ENCODE measurements at places on chromosomes 7 and 10.

DNA sequence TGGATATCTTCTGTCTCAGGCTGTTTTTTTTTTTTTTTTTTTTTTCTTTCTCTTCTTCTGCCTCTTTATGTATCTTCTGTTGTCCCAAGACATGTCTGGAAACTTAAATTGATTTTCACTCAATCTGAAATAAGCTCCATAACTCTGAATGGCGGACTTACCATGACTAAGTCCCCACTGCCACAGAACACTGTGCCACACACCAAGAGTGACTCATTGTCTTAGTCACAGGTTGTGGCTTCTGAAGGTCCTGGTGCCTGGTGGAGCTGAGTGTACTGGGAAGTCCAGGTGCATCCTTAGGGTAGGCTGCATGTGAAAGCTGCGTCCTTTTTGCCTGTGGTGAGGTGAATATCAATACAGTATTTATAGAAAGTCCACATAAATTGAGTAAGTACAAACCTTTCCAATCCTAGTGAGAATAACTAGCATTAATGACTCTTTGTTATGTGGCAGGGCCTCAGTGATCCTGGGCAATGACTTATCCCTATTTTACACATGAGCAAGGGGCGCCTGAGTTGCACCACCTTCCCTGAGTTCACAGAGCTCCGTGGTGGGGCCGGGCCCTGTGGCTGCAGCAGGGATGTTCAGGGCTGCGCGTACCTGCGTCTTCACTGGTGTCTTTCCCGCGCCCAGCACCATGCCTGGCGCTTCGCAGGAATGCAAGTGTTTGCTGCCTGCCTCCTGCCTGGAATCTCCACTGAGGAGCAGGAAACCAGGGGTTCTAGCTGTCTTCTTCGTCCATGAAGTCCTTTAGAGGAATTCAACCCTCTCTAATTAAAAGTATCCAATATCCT lies 4.3 kb downstream of the PFKP start:
- DNase-seq, result no peak

DNA sequence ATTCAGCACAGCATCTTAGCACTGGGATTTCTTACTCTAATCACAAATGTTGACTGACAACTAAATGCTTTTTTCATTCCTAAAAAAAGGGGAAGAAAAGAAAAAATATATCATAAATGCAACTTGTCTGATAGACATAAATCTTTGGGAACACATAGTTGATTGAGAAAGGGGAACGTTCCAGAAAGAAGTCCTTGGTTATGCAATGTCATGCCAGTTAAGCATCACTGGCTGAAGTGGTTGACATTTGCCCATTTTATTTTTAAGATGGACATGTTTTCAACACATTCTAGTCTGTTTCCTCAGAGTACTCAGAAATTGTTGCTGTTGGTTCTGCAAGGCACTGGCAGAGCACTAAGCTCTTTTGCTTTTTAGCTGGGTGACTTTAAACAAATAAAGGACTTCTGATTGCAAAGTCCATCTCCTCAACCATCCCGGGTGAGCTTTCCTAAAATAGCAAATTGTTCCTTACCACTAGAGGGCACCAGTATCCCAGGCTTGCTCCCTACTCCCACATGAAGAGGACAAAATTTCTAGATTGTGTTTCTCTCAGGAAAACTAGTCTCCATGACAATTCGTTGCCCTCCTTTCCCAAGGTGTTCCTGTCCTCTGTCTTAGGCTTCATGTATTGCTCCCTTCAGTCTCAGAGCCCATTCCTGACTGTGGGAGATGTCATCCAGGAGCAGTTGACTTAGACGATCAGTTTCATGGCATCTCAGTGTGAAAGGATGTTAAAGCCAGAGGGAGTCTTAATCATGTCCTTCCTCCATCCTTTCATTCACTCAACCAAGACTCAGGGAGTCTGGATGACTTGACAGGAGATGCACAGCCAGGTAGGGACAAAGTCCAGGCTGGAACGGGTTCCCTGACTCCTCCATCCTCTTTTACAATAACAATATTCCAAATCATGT lies 23.9 kb downstream of the OPALIN start:
- DNase-seq, result no peak

DNA sequence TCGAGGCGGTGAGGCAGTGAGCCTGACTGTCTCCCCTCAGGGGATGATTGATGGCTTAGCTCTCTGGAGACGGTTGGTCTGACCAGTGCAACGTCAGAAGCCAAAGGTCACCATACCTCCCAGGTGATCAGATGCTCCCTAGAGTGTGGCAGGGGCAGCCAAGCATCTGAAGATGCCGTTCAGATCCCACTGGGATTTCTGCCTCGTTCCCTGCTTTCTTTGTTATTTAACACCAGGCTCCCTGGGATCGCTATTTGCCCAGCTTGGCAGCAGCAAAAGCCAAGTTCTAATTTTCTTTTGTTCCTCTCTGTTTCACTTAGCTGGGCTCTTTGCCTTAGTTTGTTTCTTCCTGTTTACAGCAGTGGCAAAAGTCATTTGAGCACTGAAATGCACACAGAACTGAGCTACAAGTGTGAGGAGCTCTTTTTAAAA lies 53.5 kb upstream of the SVIL start:
- no peak for DNase-seq

- DNase-seq, result no peak
Observed at GRCh38 chr7:83970081-83970480, 224.5 kb downstream of the SEMA3A start.

GRCh38 chr10:3249307-3249889 lies 76.8 kb upstream of the PITRM1 start:
- no peak for DNase-seq

DNA sequence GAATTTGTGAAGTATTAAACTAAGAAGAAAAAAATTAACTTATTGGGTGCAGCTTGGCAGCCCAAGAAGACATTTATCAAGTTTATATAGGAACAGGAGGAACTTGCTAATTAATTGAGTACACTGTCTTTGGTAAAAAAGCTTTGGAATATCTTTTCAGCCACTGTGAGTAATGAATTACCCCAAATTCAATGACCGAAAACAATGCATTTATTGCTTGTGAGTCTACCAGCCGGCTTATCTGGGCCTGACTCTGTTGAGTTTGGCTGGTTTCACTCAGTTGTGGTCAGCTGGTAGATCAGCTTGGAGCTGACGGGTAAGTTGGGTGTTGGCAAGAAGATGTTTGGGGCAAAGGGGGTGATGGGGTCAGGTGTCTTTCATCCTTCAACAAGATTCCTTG lies 11.6 kb downstream of the GNG11 start:
- DNase-seq, result no peak

DNA sequence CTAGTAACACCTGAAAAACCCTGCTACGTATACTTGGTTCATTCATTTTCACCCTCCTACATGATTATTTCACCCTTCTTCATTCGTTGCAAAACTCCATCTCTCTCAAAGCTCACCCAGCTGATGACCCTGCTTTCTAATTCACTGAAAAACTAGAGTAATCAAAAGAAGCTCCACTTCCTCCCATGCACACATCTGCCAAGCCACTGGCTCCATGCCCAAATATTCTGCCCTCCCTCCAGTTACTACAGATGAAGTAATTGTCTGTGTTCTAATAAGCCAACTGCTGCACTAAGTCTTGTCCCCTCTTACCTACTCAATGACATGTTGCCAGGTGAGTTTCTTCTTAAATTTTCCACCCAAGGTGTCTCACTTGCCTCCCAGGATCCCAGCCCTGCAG lies 96.9 kb upstream of the CCDC71L start:
- DNase-seq, result no peak

GRCh38 chr10:6274040-6274439 lies 71.3 kb downstream of the PFKFB3 start:
- no peak for DNase-seq

GRCh38 chr10:4460267-4460666 lies 365.7 kb upstream of the AKR1E2 start:
- no peak for DNase-seq

- DNase-seq, result no peak
Observed at GRCh38 chr7:16985621-16986020, 103.8 kb upstream of the AGR3 start.

- DNase-seq, result no peak
Observed at GRCh38 chr7:16423761-16424160, 2.4 kb upstream of the CRPPA start.

GRCh38 chr10:86652361-86653202 lies 1.8 kb upstream of the OPN4 start:
- DNase-seq, result no peak

- DNase-seq, result no peak
Observed at GRCh38 chr10:110040767-110041478, 33.1 kb downstream of the ADD3 start.

- DNase-seq, result no peak
Observed at GRCh38 chr7:146902728-146903127, 786.1 kb downstream of the CNTNAP2 start.

DNA sequence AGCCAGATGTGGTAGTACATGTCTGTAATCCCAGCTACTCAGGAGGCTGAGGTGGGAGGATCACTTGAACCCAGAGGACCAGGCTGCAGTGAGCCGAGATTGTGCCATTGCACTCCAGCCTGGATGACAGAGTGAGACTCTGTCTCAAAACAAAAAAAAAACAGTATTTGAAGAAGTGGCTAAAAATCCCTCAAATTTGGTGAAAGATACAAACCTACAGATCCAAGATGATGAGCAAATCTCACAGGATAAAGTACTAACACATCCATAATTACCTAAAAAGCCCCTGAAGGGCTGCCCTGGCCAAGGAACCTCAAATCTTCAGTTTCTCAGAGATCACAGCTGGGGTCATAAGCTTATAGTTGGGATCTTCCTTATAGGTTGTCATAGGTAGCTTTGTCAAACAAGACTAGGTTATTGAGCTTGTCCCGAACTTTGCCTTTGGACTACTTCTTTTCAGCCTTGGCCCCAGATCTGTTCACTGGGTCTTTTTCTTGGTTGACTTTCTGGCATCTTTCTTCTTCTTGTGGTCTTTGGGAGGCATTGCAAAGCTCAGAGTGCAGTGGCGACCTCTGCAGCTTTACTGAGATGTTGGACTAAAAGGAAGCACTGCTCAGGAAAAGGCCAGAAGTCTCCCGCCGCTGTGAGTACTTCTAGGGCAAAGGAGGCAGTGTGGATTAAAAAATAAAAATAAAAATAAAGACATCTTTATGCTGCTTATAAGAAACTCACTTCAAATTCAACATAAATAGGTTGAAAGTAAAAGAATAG lies 28.6 kb upstream of the SAR1A start:
- DNase-seq, result no peak

DNA sequence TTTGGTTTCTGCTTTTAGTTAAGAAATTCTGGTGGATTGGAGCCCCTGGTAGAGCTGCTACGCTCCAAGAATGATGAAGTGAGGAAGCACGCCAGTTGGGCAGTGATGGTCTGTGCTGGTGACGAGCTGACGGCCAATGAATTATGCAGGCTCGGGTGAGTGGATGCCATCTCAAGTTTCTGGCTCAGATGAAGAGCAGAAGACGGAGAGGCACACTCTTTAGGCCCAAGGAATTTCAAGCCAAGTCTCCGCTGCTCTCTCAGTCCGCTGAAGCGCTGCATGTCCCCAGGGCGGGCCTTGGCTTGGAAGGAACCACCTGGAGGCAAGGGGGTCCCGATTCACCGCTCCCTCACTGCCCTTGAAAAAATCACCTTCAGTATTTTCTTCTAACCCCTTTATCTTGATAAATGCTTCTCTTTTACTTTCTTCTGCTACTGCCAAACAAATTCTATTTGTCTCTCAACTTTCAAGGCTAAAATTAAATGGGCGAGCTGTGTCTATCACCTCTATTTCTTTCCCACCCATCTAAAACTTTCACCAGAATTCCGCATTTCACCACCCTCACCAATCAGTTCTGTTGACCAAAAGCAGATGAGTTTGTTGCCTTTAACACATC lies 74.2 kb downstream of the ARMC3 start:
- no peak for DNase-seq

- DNase-seq, result no peak
Observed at GRCh38 chr10:6233725-6234277, 31.1 kb downstream of the PFKFB3 start.

GRCh38 chr10:27986821-27987220 lies 12.1 kb downstream of the ODAD2 start:
- no peak for DNase-seq

DNA sequence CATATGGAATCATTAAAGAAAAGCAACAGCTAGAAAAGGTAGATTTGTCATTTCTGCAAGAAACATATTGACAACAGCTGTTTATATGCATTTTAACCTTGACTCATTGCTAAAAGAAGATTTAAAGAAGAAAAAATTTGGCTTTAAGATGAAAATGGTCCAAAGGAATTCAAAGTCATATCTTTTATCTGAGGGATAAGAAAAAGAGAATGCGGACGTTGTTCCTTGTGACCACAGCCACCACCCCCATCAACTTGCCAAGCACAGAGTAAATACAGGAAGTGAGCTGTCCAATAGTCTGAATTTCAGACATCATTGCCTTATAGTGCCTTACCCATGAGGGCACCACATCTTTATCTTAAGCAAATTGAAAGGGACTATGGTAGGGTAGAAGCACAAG lies 7.3 kb upstream of the CRPPA start:
- DNase-seq, result no peak

- DNase-seq, result no peak
Observed at GRCh38 chr10:83250396-83250795, 888.9 kb upstream of the GHITM start.

- DNase-seq, result no peak
Observed at GRCh38 chr10:18460032-18460431, 191.4 kb downstream of the NSUN6 start.

DNA sequence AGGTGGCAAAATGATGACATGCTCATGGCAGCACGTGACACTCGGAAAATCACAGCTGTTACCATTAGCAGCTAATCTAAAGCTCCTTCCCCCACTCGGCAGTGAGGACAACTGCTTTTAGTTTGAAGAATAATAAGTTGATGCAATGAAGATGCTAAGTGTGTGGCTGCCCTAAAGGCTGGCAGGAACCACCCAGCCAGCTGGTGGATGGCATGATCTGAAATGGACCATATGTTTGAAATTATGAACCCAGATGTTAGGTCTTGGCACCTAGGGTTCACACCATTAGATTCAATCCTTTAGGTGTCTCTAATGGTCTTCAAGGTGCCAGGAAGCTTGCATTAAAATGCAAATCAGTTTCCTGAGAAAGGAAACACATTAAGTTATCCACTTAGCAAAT lies 230.1 kb downstream of the WDR11 start:
- no peak for DNase-seq

DNA sequence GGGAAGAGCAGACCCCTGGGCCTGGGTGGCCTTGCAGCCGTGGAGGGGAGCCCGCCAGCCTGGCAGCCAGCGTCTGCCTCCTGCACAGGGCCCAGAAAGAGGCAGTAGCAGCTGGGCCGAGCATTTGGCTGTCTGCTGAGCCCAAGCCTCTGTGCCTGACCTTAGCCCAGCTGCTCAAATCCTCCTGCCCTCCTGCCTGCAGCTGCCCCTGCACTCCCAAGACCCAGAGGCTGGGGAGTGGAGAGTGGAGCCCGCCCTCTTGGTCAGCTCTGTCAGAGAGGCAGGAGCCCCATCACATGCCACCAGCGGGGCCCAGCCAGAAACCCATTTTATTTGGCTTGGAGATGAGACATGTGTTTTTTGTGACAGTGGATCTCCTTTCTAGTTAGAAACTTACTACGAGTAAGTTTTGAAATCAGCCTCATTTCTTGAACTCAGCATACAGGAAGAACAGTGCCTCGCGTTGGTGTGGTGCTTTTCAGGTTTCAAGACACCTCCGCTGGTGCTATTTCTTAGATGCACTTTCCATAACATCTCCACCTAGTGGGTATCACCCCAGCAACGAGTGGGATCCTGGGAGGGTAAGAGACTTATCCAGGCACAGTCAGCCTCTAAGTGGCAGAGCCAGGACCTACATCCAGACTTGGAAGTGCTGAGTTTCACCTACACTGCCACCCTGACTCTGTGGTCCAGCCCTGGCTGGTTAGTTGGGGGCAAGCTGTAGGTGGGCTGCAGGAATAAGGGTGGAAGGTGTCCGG lies 477.1 kb downstream of the RPS24 start:
- no peak for DNase-seq

GRCh38 chr7:108063520-108063933 lies 60.6 kb upstream of the LAMB1 start:
- DNase-seq, result no peak

GRCh38 chr10:19767876-19768275 lies 48.4 kb upstream of the PLXDC2 start:
- no peak for DNase-seq
